Esophagus squamous epithelium (tissue), 5 donors: ENCODE measurements at places on chromosomes 6 and 20.

DNA sequence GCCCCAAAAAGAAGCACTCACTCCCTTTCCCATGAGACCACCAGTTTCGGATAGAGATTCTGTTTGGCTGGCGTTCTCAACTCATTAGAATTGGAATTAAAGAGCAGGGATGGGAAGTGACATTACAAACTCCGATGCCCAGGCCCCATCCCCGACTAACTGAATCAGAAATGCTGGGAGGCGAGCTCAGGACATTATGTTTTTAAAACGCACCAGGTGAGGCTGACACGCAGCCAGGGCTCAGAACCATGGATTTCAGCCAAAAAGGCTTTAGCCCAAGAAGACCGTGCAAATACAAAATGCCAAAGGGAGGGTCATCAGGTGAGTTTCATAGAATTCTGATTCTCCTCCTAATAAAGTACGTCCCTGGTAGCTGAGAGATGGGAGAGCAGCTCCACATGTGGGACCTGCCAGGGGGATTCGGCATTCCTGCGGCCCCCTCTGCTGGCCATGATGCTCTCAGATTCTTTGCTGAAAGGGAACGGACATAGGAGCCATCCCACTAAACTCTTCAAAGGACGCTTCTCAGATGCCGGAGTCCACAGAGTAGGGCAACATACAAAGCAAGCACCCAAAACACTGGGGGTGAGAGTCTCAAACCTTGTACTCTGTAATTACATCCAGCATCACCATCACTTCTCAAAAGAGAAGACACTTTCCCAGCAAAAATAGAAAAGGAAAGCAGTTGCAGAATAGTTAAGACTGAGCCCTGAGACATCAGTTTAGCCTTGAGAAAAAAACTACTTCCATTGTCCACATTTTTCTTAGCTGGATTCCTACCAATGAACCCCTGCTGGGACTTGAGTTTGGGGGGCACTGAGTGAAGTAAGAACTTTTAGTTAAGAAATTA lies 205.2 kb downstream of the BMP7 start:
- no peak for DNase-seq

- DNase-seq = no peak
These were observed 509.4 kb downstream of the KIF16B start for GRCh38 chr20:16063881-16064280.

GRCh38 chr6:42530751-42531150 lies 33.1 kb upstream of the UBR2 start:
- DNase-seq = no peak

DNA sequence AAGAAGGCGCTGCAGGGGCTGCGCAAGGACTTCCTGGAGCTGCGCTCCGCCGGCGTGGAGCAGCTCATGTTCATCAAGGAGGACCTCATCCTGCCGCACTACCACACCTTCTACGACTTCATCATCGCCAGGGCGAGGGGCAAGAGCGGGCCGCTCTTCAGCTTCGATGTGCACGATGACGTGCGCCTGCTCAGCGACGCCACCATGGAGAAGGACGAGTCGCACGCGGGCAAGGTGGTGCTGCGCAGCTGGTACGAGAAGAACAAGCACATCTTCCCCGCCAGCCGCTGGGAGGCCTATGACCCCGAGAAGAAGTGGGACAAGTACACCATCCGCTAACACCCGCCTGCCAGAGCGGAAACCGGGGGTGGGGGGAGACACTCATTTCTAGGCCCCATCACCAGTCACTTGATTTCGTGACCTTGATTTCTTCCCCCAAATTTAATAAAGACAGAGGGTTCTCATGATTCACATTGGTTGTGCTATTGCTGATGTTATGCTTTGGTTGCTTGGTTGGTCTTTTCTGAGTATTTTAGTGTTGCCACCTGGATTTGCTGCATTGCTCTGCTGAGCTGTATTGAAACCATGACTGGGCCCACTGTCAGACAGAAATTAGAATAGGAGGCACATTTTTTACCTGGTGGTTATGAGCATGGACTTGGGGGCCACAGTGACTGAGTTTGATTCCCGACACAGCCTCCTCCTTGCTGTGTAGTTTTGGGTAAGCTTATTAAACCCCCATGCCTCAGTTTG lies 1.5 kb downstream of the FAM50B start:
- no peak for DNase-seq

DNA sequence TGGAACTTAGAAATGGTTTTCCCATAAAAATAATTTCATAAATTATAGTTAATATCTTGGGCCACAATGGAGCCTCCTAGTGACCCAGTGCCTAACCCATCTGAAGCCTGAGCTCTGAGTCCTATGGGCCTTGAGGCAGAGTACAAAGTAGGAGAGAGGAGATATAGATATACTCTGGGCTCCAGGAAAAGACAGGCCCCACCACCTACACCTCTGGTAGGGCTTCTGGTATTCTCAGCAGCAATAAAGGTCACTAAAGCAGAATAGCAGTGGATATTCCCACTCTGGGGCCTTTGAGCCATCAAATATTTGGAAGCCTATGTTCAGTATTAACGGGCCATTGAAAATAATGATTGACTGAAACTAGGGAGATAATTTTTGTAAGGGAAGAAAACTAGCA lies 24.1 kb downstream of the CYP39A1 start:
- no peak for DNase-seq

- no peak for DNase-seq
These were observed at the start of gene R3HDML for GRCh38 chr20:44336725-44337380. TSS of gene R3HDML (plus strand) at chr20:44337043. CDS start at chr20:44337158, 115 bp downstream.

DNA sequence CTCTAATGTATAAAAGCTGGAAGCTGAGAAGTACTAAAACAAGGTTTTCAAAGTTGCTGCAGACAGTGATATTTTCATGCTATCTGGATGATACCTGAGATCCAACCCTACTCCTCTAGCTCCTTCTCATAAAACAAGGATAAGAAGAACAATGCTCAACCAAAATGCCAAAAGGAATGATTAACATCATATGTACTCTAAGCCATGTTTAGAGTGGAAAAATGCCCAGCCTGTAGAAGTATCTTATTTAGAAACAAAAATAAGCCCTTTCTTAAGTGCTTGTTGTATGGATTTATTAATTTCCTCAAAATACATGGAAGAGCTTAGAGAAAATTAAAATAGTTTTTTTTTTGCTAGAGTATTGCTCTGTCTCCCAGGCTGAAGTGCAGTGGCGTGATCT lies 23.7 kb downstream of the ECHDC1 start:
- DNase-seq = no peak

DNA sequence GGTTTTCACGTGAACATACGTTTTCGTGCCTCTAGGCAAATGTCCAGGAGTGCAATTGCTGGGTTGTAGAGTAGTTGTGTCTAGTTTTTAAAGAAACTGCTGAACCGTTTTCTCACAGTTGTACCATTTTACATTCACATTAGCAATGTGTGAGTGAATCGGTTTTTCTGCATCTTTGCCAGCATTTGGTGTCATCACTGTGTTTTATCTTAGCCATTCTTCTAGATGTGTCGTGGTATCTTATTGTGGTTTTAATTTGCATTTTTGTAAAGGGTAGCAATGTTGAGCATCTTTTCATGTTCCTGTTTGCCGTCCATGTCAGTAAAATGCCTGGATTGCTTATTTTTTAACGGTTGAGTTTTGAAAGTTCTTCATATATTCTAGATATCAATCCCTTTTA lies 10.2 kb downstream of the DOK5 start:
- DNase-seq = no peak

GRCh38 chr20:63908008-63908682 lies 13.2 kb downstream of the DNAJC5 start:
- no peak for DNase-seq

DNA sequence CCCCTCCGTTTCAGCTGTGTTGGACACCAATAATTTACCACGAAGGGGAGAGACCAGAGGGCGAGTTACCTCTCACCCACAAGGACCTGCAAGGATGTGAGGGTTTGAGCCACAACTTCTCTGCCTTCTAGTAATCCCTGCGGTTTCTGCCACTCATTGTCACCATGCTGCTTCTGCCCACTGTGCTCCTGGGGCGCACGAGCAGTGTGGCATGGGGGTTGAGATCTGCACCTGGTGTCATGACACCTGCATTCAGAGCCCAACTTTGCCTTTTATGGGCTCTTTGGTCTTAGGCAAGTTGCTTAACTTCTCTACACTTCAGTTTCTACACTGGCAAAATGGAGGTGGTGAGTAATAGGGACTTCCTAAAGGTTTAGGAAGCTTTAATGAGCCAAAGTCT lies 84.9 kb downstream of the SOBP start:
- DNase-seq = no peak

- DNase-seq = no peak
These were observed 17.5 kb upstream of the FAM110A start for GRCh38 chr20:815914-816606.

DNA sequence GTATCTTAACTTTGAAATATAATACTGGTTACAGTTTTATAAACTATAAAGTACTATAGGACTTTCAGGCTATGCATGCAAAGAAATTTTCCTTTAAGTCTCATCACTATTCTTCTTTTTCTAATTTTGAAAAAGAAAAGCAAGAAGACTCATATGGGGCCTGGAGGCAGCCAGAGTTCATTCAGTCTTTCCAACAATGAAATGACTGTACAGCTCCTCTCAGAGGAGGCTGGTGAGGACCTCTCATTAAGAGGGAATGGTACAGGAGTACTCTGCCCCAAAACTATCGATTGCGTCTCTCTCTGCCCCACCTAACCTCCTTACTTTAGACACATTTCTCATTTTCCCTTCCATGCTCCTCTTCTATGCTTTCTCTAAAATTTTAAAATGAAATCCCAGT lies 66.3 kb downstream of the FILIP1 start:
- no peak for DNase-seq

- DNase-seq = no peak
These were observed 949 bp downstream of the TXLNB start for GRCh38 chr6:139290787-139291311.

- no peak for DNase-seq
These were observed 1.7 kb downstream of the KHDC3L start for GRCh38 chr6:73364121-73364520.

DNA sequence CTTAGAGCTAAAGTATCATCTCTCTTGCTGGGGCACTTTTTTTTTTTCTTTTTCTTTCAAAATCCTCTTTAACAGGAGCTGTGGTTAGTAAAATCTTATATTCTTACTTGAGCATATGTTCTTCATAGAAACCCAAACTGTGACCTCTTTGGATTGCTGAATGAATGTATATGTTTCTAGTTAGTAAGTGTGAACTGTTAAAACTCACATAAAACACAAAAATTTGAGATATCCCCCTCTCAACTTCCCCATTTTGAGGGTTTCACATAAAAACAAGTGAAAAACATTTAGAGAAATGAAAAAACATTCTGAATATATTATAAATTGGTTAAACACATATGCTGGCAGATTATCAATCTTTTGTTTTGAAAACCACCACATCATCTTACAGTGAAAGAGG lies 78.1 kb downstream of the INSM1 start:
- DNase-seq = no peak

DNA sequence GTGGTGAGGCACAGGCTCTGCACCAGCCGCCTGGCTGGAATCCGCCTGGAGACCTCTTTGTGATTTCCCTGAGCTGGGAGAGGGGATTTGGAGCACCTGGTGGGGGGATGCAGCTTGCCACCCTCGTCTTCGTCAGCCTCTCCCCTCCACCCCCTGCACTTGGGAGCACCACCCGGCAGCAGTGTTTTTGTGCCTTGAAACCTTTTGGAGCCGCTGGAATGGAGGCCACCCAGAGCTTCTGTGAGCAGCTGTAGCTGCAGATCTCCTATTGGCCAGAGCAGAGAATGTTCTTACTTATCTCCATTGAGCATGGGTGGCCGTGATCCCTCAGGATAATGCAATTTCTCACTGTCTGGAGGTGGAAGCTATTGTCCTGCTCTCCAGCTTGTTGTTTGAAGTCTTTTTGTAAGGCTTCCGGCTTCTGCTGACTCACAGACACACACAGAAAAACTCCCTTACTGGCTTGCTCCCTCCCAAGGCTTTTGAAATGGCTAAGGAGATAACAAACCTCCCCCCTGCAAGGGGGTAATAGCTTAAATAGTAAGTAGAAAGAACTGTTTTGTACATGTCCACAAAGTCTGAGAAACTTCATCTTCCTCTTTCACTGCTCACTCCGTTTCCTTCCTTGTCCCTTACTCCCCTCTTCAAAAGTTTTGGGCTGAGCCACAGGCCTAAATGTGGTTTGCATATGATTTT lies 271.2 kb downstream of the PRL start:
- no peak for DNase-seq

- no peak for DNase-seq
These were observed 55.2 kb downstream of the NEDD9 start for GRCh38 chr6:11177271-11177670.

- no peak for DNase-seq
These were observed 61.2 kb upstream of the HBS1L start for GRCh38 chr6:135115834-135116233.

GRCh38 chr6:137904822-137905617 lies 38.0 kb downstream of the TNFAIP3 start:
- DNase-seq = no peak
